Natural killer cell treated with Interleukin-12 subunit alpha and Interleukin-12 subunit beta and Interleukin-15 and Interleukin-18, amount 100 ng/mL, for 72 hours (primary cell): ENCODE measurements at places on chromosomes 7 and 10.
A peak's percentile ranks its signal among the peaks of the same experiment; 100 is the strongest.

DNA sequence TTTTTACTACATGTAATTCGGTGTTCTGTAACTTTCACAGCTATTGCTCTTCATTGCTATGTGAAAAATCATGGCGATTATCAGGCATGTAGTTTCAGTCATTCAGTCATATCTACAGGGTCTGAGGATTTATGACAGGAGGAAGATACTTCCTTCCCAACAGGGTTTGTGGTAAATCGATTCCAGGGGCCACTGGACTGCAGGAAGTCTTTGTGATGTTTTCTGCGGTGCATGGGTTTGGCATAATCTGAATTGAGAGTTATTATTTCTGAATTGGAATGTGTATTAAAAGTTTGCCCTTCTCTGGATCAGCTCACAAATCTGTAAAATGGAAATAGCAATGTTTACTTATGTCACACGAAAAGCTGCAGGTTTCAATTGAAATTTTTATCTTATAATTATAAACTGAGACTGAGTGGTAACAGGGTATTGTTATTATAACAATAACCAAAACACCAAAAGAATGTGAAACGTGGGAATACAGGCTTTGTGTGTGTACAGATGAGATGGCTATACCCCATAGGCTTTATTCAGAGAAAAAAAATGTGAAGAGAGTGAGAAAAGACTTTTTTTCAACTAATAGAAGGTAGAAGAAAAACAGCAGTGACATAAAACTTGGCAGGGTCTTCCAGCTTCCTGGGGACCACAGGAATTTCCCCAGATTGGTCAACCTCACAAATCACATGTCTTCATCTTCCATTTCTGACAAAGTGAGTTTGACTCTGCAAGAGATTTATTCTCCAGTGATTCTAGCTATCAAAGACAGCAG is 307.7 kb upstream of the NFE2L3 start:
- no peak for DNase-seq

- no peak for DNase-seq
These were observed 19.4 kb downstream of the NOBOX start for GRCh38 chr7:144384071-144384470.

DNA sequence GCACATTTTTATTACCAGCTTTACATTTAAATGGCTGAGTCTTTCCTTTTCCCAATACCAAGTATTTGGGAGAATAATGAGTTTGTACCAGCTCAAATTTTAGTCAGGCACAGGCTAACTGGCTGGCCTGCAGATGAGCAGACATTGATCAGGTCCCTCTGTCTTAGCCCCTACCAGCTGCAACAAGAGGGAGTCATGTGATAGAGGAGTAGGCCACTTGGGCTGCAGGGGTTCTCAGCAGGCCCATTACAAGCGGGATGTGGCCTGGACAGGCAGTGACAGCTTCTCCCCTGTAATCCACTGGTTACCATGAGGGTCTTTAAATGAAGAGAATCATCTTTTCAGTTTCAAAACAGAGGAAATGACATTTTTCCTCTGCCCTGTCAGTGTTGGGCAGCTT is 283.6 kb downstream of the SUGCT start:
- no peak for DNase-seq

DNA sequence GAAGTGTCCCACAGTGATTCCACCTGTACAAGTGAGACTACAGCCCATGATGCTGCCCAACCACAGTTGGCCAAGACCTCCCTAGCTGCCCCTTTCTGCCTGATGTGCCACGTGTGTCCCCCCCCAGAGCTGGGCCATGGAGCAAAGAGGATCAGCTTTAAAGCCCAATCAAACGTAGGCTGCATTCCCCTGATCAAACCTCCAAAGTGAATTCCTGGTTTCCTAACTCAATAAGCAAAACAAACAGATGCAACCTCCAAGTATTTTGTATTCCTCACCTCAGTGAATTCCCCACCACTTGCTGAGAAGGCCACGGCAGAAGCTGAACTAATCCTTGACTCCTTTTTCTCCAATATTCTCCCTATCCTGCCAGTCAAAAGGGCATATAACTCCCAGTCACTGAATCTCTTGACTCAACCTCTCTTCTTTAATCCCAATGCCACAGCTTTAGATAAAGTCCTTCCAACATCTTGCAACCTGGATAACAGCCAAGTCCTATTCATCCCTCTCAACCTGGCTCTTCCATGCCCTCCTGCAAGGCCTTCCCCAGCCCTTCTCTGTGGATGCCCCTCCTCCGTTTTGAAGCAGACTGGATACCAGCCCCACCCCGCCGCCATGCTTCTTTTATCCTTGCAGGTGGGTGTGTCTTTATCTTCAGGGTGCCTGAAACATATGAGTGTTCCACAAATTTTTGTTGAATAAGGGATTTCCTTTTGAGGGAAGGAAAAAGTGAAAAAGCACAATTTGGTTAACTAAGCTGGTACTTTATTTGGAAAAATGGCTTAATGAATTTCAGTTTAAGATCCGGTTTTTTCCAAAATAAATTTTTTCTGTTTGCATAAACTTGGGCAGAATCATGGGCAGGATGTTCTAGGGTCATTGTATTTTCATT is 285.2 kb upstream of the MKLN1 start:
- no peak for DNase-seq

DNA sequence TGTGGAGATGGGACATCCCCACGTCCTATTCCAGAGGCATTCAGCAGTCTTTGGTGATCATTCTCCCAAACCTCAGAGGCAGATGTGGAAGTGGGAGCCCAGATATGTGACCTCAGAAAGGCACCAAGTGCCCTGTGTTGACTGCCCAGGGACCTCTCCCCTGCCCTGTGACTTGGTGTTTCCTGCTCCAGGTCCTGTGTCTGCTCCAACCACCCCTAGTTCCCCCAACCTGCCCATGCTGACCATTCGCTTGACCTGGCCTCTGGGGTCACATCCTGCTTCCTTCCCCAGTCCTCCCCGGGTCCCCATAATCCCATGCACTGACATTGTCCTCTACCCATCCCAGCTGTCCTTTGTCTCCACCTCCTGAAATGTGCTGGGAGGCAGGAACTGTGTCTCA is 7.6 kb downstream of the CYP26A1 start:
- no peak for DNase-seq

GRCh38 chr10:16673443-16673842 is 143.8 kb downstream of the RSU1 start:
- DNase-seq, result no peak

DNA sequence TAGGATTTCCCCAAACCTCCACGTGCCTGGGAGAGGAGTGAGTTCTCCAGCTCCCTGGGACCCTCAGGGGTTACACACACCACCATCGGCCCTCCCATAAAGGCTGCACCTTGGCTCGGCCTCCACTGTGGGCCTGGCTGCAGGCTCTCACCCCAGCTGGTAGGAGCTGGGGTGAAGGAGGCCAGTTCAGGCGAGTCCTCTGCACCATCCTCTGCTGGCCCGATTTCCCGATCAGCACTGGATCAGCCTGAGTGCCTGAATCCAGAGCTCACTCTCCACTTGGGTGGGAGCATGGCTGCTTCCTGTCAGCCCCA is 115.1 kb upstream of the RET start:
- DNase-seq, result peak; percentile 18

GRCh38 chr10:107919626-107920235 is 755.2 kb upstream of the SORCS1 start:
- no peak for DNase-seq

- no peak for DNase-seq
These were observed 13.5 kb downstream of the IQCE start for GRCh38 chr7:2572101-2572842.

DNA sequence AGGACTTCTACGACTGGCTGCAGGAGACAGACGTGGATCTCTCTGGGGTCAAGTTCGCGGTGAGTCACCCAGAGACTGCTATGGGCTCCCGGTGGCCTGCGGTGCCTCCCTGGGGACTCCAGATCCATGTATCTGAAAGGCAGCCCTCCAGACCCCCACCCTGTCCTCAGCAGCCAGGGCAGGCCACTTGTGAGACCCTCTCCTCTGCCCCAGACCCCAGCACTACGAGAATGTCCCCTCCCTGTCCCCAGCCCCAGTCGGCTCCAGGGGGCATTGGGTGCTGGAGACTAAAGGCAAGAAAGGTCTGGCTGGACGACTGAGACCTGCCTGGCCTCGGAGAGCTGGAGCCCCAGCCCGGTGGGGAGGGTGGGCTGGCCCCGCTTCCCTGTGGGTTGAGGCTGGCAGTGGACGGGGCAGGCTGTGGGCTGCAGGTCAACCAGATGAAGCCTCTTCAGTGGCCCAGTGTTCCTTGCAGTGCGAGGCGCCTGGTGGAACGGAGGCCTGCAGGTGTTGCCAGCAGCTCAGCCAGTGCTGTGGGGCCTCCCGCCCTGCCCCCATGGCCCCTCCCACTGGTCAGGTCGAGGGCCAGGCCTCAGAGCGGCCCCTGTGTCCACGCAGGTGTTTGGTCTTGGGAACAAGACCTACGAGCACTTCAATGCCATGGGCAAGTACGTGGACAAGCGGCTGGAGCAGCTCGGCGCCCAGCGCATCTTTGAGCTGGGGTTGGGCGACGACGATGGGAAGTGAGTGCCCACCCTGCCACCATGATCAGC is 13.8 kb downstream of the TMEM120A start:
- DNase-seq, result no peak

DNA sequence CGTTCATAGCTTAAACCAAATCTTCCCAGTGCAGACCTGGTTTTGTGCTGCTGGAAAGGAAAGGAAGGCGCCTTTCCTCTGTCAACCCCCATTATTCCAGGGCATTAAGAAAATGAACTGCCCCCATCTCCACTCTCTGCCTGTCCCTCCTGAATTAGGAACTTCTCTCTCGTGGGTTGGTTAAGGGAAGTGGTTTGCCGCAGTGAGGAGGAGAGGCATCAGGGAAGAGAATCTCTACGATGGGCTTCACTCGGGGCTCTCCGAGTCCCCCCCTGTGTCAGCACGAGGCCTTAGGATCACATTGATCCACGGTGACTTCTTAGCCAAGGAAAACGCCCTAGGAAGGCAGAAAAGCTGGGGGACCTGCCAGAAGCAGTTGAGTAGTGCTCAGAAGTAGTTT is 53.9 kb upstream of the LYZL2 start:
- no peak for DNase-seq

GRCh38 chr7:117808341-117808757 is 64.9 kb downstream of the CTTNBP2 start:
- no peak for DNase-seq

DNA sequence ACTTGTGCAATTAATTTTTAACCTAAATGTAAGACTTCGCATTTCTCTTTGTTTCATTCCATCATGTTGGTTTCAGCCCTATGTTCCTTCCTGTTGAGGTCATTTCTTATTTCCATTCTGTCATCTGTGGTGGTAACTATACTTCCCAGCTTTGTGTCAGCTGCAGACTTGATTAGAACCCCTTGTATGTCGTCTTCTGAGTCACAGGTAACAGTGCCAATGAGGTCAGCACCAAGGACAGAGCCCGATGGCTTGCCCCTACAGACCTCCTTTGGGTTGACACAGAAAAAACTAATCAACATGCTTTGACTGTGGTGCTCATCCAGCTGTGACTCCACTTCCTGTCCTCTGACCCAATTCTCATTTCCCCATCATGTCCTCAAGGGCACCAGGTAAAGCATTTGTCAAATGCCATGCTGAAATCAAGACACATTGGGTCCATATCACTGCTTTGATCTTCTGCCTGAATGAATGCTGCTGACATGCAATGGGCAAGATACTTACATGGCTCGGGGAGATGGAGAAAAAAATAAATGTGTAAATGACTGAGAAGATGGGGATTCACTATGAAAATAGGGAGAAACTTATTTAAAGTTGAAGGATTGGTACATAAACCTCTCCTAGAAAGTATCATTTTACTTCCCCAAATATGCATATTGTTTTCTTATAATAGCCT is 25.6 kb upstream of the CRTAC1 start:
- no peak for DNase-seq

DNA sequence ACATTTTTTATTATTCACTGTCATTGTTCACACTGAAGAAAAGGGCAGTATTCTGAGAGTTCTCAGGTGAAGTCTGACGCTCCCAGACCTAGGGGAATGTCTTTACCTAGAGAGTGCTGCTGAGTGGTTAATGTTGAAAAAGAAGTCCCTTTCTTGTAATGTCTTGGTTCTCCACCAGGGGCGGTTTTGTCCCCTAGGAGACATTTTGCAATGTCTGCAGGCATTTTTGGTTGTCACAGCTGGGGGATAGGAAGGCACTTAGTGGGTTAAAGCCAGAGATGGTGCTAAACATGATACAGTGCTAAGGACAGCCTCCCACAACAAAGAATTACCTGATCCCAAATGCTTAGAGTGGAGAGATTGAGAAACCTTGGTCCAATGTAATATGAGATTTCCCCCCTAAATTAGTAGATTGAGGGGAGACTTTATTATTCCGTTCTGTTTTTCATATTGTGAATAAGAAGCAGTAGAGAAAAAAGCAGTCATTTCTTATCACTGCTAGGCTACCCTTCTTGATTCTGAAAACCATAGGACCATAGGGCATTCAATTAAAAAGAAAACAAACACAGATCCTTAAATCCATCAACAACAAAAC is 13.1 kb downstream of the UMAD1 start:
- DNase-seq, result no peak

DNA sequence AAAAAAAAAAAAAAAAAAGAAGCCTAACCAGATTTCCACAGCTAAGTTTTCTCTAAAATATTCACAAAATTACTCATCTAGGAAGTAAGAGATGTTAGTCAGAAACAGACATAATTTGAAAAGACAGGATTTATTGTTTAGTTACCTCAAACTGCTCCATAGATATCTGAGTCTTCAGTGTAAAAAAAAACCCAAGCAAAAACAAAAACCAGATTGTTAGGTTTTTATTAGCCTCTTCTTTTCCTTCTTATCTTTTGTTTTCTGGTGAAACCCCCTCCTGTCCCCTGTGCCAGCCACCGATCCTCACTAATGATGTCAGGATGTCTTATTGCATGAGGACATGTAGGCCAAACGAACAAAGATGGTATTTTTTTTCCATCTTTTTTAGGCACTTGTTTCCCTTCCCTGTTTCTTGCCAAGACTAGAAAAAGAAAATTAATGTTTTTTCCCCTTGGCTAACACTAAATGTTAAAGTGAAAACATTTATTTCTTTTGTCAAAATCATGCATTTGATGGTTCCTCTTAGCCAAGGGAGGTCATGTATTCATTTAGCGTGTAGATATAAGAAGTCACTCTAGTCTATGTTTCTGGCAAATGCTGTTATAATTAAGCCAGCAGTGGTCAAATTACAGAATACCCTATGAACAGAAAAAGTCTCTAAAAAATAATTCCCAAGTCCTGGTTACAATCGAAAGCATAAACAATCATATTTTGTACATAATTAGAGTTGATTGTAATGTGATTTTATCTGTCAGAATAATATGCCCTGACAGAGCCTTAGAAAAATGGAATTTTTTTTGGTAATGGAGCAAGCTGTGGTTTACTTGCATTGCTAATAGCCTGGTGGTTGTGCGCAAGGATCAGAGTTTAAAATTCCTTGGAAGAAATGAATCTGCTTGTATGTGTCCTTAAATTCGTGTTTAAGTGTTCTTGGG is 702.4 kb upstream of the FZD8 start:
- no peak for DNase-seq

GRCh38 chr7:4247106-4247876 is 434.8 kb upstream of the FOXK1 start:
- DNase-seq, result no peak

GRCh38 chr7:2813350-2814185 is 30.5 kb downstream of the GNA12 start:
- no peak for DNase-seq

- DNase-seq, result no peak
These were observed 195.7 kb downstream of the THSD7A start for GRCh38 chr7:11636274-11636673.

- DNase-seq, result no peak
These were observed 11.3 kb downstream of the CPA2 start for GRCh38 chr7:130277763-130278643.
